Natural killer cell treated with Interleukin-12 subunit alpha and Interleukin-12 subunit beta and Interleukin-15 and Interleukin-18, amount 100 ng/mL, for 72 hours (primary cell): ENCODE measurements at places on chromosomes 2 and 18.

DNA sequence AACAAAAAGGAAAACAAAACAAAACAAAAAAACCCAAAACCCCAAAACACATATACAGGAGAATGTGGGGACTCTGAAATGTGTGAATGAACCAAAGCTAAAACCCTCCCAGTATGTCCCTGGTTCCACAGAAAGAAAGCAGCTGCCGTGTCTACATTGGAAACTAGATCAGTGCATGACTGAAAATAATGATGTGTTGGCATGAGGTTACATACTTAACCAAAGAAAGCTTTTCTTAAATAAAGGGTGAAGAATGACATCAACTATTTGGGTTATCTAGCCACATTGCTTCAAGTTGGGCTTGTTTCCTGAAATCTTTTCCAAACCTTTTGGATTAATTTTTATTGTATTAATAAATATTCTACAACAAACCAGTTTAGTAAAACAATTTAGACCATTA lies 91.9 kb upstream of the FN1 start:
- H3K27me3 ChIP-seq: peaks cover 22% of the 10 kb centered on the region
- no peak overlapping the region for H3K27ac ChIP-seq

DNA sequence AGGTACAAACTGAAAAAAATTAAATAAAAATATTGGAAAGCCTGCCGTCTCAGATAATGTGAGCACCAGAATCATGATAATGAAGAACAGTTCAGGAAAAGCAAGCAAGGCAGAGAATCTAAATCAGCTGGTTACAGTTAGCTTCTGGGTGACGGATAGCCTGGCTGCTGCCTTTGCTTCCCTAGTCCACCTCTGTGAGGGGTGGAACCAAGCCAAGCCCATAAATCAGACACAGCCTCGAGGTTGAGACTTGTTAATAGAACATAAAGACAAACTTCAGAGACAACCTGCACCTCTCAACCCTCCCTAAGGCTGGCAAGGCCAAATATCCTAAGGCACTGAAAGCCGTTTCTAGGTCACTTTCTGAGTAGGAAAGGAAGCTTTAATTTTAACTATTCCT lies 334.7 kb upstream of the SLC39A10 start:
- H3K4me3 ChIP-seq: no peak overlapping the region
- H3K27ac ChIP-seq: no peak overlapping the region
- peaks cover 3% of the 10 kb centered on the region for H3K4me1 ChIP-seq
- H3K36me3 ChIP-seq: no peaks in the 10 kb centered on the region

GRCh38 chr2:30162806-30163205 lies 16.0 kb downstream of the YPEL5 start:
- no peak overlapping the region for H3K4me3 ChIP-seq
- DNase-seq: no peak
- H3K36me3 ChIP-seq: peaks cover 10% of the 10 kb centered on the region

- peaks cover 30% of the 10 kb centered on the region for H3K27me3 ChIP-seq
- no peak overlapping the region for H3K27ac ChIP-seq
- H3K4me1 ChIP-seq: no peaks in the 10 kb centered on the region
- no peak for DNase-seq
- no peaks in the 10 kb centered on the region for H3K36me3 ChIP-seq
Observed at GRCh38 chr2:121283670-121284462, 1.1 kb downstream of the TFCP2L1 start.

DNA sequence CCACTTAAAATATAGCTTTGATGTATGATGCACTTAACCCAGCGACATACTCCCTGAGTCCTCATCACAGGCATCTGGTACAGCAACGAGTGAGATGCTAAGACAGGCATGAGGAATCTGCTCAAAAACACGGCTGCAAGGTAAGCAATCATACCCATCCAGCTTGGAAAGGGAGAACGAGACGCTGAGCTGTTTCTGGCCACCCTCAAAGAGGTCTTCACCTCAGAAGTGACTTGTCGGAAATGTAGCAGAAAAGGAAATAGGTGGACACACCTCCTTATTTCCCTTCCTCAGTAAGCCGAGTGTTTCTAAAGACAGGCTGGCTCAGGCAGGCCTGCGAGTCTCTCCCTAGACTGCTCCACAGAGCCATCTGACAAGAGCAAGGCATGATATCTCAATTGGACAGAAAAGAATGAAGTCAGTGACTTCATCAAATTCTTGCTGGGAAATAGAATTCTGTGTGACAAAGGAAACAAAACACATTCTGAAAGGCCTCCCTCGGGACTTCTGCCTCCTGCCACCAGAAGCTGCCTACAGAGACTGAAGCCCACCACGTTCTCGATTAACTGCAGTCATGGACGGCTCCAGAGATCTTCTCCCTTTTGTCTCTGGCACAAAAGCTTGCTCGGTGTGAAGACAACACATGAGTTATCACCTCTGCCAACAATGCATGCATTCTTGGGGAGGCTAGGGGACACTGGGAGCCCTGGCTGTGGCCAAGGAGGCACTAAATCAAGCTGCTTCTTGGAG lies 84.3 kb downstream of the UXS1 start:
- no peak overlapping the region for H3K27ac ChIP-seq
- no peak for DNase-seq
- no peaks in the 10 kb centered on the region for H3K36me3 ChIP-seq
- H3K27me3 ChIP-seq: no peaks in the 10 kb centered on the region

GRCh38 chr2:191217580-191217979 lies 27.6 kb upstream of the MYO1B start:
- peaks cover 14% of the 10 kb centered on the region for H3K27me3 ChIP-seq
- H3K36me3 ChIP-seq: peaks cover 24% of the 10 kb centered on the region
- peaks cover 27% of the 10 kb centered on the region for H3K4me1 ChIP-seq
- H3K4me3 ChIP-seq: no peak overlapping the region
- H3K27ac ChIP-seq: peak overlapping the region; percentile 69

GRCh38 chr2:27527182-27527581 lies 30.5 kb downstream of the GCKR start:
- H3K4me1 ChIP-seq: no peaks in the 10 kb centered on the region
- no peaks in the 10 kb centered on the region for H3K36me3 ChIP-seq
- no peak overlapping the region for H3K27ac ChIP-seq
- H3K4me3 ChIP-seq: no peak overlapping the region
- peaks cover 42% of the 10 kb centered on the region for H3K27me3 ChIP-seq

GRCh38 chr18:68150961-68151360 lies 563.9 kb downstream of the TMX3 start:
- no peak overlapping the region for H3K4me3 ChIP-seq
- H3K36me3 ChIP-seq: no peaks in the 10 kb centered on the region
- no peak overlapping the region for H3K27ac ChIP-seq
- H3K4me1 ChIP-seq: no peaks in the 10 kb centered on the region
- no peaks in the 10 kb centered on the region for H3K27me3 ChIP-seq

GRCh38 chr2:55923091-55923981 lies at the start of gene EFEMP1:
Gene EFEMP1, minus strand, starts transcription at chr2:55923782. Its CDS starts 1,342 bp downstream, at chr2:55922440.
- no peak for DNase-seq
- H3K27me3 ChIP-seq: peaks cover 22% of the 10 kb centered on the region
- no peaks in the 10 kb centered on the region for H3K36me3 ChIP-seq
- H3K4me1 ChIP-seq: no peaks in the 10 kb centered on the region
- H3K27ac ChIP-seq: no peak within 1 kb of the TSS

- H3K36me3 ChIP-seq: peaks cover 17% of the 10 kb centered on the region
- peaks cover 26% of the 10 kb centered on the region for H3K4me1 ChIP-seq
- no peak overlapping the region for H3K27ac ChIP-seq
- no peaks in the 10 kb centered on the region for H3K27me3 ChIP-seq
- no peak for DNase-seq
Observed at GRCh38 chr2:111133603-111134002, 12.9 kb downstream of the BCL2L11 start.

DNA sequence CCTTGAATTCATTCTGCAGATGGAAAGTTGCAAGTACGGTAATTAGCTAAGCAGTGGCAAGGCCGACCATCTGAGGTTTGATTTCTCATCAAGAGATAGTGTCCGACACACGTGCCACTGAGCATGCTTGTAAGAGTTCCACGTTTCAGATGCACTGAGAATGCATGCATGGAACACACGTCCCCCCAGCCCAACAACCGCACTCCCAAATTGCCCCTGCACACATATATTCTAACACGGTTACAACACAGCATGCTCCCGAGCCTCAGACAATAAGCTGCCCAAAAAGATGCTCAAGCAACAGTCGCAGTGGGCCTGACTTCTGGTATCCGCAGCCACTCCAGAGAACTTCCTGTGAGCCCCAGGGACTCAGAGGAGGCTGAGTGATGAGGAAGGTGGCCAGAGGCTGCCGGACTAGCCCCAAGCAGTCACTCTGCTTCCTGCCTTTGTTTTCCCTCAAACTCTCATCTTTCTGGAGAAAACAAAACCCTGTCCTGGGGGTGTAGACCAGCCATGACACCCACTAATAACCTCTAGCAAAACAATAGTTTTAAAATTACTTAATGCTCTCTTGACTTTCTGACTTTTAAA lies 204.0 kb downstream of the TGIF1 start:
- H3K4me1 ChIP-seq: peaks cover 22% of the 10 kb centered on the region
- H3K27ac ChIP-seq: no peak overlapping the region
- DNase-seq: no peak
- no peaks in the 10 kb centered on the region for H3K36me3 ChIP-seq

DNA sequence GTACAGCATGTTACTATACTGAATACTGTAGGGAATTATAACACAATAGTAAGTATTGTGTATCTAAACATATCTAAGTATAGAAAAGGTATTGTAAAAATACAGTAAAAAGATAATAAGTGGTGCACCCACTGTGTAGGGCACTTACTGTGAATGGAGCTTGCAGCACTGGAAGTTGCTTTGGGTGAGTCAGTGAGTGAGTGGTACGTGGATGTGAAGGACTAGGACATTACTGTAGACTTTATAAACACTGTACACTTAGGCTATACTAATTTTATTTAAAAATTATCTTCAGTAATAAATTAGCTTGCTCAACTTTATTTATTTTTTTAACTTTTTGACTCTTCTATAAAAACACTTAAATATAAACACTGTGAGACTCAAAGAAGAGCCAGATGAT lies 82.6 kb downstream of the MTA3 start:
- H3K27me3 ChIP-seq: no peaks in the 10 kb centered on the region
- H3K4me1 ChIP-seq: peaks cover 5% of the 10 kb centered on the region
- no peak overlapping the region for H3K4me3 ChIP-seq
- peaks cover 4% of the 10 kb centered on the region for H3K36me3 ChIP-seq

DNA sequence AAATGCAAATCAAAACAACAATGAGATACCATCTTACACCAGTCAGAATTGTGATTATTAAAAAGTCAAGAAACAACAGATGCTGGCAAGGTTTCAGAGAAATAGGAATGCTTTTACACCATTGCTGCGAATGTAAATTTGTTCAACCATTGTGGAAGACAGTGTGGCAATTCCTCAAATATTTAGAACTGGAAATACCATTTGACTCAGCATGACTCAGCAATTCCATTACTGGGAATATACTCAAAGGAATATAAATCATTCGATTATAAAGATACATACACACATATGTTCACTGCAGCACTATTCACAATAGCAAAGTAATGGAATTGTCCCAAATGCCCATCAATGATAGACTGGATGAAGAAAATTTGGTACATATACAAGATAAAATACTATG lies 516.7 kb downstream of the ERBB4 start:
- no peak for DNase-seq
- peaks cover 4% of the 10 kb centered on the region for H3K36me3 ChIP-seq
- H3K27me3 ChIP-seq: no peaks in the 10 kb centered on the region
- H3K4me1 ChIP-seq: no peaks in the 10 kb centered on the region

GRCh38 chr2:60470340-60470739 lies 83.1 kb downstream of the BCL11A start:
- H3K4me1 ChIP-seq: peaks cover 4% of the 10 kb centered on the region
- no peak overlapping the region for H3K4me3 ChIP-seq
- H3K36me3 ChIP-seq: no peaks in the 10 kb centered on the region
- H3K27me3 ChIP-seq: peaks cover 15% of the 10 kb centered on the region
- no peak for DNase-seq

- no peak for DNase-seq
- no peaks in the 10 kb centered on the region for H3K27me3 ChIP-seq
- H3K4me1 ChIP-seq: no peaks in the 10 kb centered on the region
- H3K36me3 ChIP-seq: no peaks in the 10 kb centered on the region
- H3K4me3 ChIP-seq: no peak overlapping the region
Observed at GRCh38 chr2:158644139-158644538, 151.0 kb upstream of the DAPL1 start.

- no peak overlapping the region for H3K27ac ChIP-seq
- DNase-seq: no peak
- no peaks in the 10 kb centered on the region for H3K4me1 ChIP-seq
- H3K27me3 ChIP-seq: no peaks in the 10 kb centered on the region
- no peak overlapping the region for H3K4me3 ChIP-seq
- no peaks in the 10 kb centered on the region for H3K36me3 ChIP-seq
Observed at GRCh38 chr2:192005211-192005610, 158.3 kb upstream of the CAVIN2 start.

GRCh38 chr2:236963631-236964182 lies 122.0 kb upstream of the COPS8 start:
- DNase-seq: no peak
- H3K4me1 ChIP-seq: peaks cover 4% of the 10 kb centered on the region
- no peak overlapping the region for H3K27ac ChIP-seq

DNA sequence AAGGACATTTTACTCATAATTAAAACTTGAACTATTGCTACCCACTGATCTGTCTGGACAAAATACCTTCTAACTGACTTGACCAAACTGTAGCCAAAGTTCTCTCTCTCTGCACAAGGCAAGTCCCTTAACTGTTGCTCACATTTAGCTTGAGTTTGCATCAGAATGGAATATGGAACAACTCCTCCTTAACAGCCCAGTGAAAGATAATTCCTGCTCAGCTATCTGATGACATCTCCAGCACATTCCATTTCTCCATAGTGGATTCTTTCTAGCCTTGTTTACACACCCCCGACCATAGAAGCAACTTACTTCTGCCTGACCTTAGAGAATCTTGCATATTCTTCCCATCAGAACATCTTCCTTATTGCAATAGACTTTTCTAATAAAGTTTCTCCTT lies 317.2 kb upstream of the CDH2 start:
- no peak overlapping the region for H3K27ac ChIP-seq
- H3K36me3 ChIP-seq: no peaks in the 10 kb centered on the region
- no peak overlapping the region for H3K4me3 ChIP-seq
- no peak for DNase-seq
- no peaks in the 10 kb centered on the region for H3K27me3 ChIP-seq

DNA sequence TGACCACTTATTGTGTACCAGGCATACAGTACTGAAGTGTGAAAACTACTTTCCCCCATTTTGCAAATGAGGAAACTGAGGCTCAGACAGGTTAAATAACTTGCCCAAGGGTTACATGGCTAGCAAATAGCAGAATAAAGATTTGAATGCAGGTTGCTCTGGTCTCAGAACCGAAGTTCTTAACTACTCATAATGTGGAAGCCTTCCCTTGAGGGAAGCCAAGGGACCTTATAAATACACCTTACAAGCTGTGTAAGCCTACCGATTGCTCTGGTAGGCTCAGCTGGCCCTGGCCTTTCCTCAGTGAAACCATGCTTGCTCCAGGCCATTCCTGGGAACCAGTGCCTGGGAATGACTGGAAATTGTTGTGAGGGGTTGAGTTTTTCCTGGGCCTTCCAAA lies 114.6 kb upstream of the CDCA7 start:
- DNase-seq: no peak
- H3K36me3 ChIP-seq: peaks cover 5% of the 10 kb centered on the region
- H3K4me3 ChIP-seq: peak overlapping the region; percentile 14
- H3K4me1 ChIP-seq: peaks cover 13% of the 10 kb centered on the region
- no peaks in the 10 kb centered on the region for H3K27me3 ChIP-seq
